ENCODE measurements at places on chromosomes 2 and 18.

- no peak for DNase-seq
Measured at GRCh38 chr2:37330681-37331080, 6.0 kb upstream of the PRKD3 start.

DNA sequence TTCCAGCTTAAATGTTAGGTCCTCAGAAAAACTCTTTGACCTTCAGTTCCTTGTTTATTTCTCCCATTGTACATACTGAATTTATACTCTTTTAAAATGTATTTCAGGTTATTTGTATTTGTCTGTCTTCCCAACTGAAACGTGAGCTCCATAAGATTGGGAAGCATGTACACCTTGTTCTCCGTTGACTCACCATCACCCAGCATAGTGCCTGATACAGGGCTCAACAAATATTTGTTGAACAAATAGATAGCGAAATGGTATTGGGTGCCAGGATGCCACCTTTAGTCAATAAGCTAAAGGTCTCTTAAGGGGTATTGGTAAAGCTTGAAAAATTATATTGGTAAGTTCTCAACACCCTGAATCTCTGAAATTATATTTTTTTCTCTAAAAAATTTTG lies 1841.3 kb upstream of the CELF4 start:
- DNase-seq, result no peak

GRCh38 chr2:202762556-202762955 lies 109.0 kb downstream of the ICA1L start:
- no peak for DNase-seq

DNA sequence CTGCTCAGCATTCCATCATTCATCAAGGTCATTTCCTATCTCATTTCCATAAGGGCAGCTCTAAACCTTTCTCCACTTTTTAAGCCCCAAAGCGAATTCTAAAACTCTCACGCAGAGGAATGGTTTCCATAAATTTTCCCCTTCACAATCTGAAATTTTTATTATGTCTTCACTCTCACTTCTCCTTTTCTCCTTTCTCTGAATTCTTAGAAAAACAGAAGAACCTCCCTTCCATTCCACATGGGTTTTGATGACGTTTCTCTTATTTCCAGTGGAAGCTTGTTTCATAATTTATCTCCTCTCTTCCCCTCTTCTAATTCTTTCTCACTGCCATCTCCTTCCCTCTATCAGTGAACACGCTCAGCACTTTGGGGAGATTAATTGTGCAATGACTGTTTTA lies 97.3 kb downstream of the SPATS2L start:
- no peak for DNase-seq

DNA sequence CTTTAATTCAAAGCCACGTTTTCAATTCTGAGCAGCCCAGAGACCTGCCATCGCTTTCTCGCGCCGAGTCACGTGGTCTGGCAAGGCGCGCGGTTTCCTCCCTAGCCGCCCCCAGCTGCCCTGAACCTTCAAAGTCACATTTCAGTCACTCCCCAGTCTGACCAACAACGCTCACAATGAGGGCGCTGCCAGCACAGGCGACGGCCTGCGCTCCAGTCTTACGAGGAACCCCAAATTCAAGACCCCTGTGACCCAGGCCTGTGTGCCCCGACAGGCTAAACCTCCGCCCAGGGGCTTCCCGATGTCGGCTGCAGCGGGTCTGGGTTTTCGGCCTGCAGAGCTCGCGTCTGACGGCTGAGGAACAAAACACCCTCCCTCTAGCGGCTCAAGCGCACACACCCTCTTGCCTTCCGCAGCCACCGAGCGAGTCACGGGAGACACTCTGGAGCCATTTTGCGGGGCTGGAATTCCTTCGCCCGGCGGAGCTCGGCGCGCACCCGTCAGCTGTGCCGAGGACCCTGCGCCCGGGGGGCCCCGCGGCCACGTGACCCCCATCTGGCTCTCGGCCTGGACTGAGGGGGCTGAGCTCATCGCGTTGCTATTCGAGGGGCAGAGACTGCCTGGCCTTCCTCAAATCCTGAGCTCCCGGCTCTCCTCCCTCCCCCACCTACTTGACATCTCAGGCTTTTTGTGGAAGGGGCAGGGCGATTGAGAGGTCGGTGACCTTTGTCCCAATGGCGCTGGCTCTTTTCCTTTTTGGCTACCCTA lies 69.9 kb upstream of the ITGB6 start:
- peak; percentile 54 for DNase-seq

- no peak for DNase-seq
Measured at GRCh38 chr2:109563288-109563687, 50.5 kb downstream of the SEPTIN10 start.

DNA sequence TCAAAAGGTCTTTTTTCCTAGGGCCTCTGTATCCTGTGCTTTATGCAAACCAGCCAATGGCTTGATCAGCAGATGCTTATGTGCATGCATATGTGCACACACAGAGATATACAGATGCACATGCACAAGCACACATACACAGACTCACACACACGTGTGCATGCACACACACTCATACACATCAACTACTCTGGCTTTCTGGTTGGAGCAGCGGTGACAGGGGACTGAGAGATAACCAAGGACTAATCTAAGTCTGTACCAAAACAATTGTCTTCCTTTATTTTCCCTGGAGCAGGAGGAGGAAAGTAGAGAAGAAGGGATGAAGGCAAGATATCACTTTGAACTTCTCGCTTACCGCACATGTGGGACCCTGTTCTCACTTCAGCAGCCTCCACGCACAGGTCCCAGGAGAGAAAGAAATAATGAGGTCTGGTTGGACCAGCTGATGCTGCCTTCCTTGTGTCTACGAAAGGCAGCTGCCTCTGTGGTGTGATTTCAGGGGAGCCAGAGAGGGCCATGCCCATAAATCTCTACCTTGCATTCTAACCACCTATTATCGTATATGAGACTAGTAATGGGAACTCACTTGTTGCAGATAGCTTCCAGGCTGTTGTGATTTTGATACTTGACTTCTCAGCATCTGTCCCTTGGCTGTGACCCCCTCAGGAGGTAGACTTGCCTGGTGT lies 338.0 kb downstream of the EN1 start:
- DNase-seq, result no peak

- no peak for DNase-seq
Measured at GRCh38 chr2:128464456-128464855, 145.8 kb upstream of the HS6ST1 start.

GRCh38 chr2:26112201-26112600 lies 60.7 kb upstream of the GAREM2 start:
- DNase-seq, result no peak

GRCh38 chr2:114661971-114662939 lies 219.8 kb downstream of the DPP10 start:
- peak; percentile 7 for DNase-seq

DNA sequence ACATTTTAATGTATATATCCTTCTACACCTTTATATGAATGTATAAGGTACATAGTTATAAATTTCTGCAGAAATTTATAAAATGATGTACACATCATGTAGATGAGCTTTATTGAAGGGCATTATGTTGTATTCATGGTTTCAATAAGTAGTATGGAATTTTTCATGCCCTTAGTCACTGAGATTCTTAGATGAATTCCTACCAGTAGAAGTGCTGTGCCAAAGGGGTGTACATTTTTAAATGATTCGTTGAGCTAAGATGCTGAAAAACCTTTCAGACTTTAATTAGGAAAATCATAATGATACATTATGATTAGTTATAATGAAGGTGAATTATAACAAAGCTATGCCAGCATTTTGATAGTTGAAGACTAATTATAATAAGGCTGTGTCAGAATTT lies 115.2 kb downstream of the ZNF236 start:
- no peak for DNase-seq

- no peak for DNase-seq
Measured at GRCh38 chr2:67895227-67895941, 167.4 kb downstream of the C1D start.

- no peak for DNase-seq
Measured at GRCh38 chr2:32852856-32853255, 93.9 kb upstream of the LTBP1 start.

DNA sequence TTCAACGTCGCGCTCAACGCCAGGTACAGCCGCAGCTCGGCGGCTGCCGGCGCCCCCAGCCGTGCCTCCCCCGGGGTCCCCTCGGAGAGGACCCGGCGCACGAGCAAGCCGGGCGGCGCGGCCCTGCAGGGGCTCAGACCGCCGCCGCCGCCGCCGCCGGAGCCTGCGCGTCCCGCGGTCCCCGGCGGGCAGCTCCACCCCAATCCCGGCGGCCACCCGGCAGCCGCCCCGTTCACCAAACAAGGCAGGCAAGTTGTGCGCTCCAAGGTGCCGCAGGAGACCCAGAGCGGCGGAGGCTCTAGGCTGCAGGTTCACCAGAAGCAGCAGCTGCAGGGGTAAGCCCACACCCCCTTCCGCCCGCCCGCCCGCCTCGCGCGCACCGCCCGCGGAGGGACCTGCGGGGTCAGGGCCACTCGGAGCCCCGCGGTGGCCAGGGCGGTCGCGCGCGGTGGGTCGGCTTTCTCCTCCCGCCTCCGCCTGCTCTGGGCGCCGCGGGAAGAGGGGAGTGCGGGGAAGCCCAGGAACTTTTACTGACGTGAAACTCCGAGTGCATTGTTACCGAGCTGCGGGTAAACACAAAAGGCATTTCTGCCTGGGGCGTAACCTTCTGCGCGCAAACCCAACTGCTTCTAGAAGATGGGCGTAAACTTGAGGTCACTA lies 861 bp downstream of the LTBP1 start:
- DNase-seq, result no peak

DNA sequence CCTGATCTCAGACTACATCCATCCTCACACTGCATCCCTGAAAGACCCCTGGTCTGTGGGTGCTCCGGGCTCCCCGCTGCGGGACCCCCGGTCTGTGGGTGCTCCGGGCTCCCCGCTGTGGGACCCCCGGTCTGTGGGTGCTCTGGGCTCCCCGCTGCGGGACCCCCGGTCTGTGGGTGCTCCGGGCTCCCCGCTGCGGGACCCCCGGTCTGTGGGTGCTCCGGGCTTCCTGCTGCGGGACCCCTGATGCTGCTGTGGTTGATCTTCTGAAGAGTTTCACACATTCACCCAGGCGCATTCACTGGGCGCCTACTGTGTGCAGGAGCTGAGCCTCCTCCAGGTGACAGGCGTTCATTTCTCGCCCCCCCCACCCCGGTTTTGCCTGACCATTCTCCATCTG lies 162.7 kb upstream of the SALL3 start:
- DNase-seq, result no peak

- DNase-seq, result no peak
Measured at GRCh38 chr18:35682281-35682867, 100.8 kb downstream of the GALNT1 start.

- DNase-seq, result no peak
Measured at GRCh38 chr2:197435598-197436420, 981 bp upstream of the SF3B1 start.

- no peak for DNase-seq
Measured at GRCh38 chr18:34887881-34888580, 153.2 kb upstream of the MAPRE2 start.
